ENCODE measurements at places on chromosomes 5 and 9.

DNA sequence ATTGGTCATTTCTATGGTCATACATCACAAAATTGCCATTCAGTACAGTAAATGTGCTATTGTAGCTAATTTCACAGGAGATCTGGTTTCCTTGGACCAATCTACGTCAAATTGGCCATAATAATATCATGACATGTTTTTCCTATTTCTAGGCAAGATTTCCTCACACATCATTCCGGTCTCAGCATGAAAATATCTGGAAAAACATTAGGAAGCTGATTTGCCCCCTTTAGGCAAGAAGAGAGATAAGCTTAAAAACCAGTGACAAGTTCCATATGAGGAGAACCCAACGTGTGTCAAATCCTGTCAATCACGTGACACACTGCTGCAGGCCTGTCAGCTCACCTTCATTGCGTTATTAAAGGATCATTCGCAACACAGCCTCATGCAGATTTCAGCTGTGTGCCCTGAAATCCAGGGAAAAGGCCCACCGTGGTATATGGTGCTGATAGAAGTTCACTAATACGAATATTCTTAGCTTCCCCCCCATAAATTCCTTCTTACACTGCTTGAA lies 153.3 kb downstream of the ST8SIA4 start:
- DNase-seq: no peak

GRCh38 chr5:59321642-59322041 lies 571.9 kb downstream of the PDE4D start:
- DNase-seq: no peak

DNA sequence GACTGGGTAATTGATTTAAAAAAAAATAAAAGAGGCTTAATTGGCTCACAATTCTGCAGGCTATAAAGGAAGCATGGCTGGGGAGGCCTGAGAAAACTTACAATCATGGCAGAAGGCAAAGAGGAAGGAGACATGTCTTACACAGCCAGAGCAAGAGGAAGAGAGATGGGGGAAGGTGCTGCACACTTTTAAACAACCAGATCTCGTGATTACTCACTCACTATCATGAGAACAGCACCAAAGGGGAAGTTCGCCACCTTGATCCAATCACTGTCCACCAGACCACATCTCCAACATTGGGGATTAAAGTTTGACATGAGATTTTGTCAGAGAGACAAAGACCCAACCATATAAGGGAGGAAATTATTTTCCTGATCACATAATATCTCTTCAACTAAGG lies 138.8 kb upstream of the NR4A3 start:
- DNase-seq: peak; percentile 37

- no peak for DNase-seq
Observed at GRCh38 chr5:17228821-17229291, 11.4 kb downstream of the BASP1 start.

All from bone marrow (tissue), 2 donors.